Activated T-helper 1 cell treated with anti-CD3 and anti-CD28 coated beads, Interleukin-2, amount 50 U/mL, for 16 hours (primary cell): ENCODE measurements at places on chromosomes 7 and 10.

- DNase-seq, result no peak
Measured at GRCh38 chr7:41501006-41501405, 201.9 kb downstream of the INHBA start.

DNA sequence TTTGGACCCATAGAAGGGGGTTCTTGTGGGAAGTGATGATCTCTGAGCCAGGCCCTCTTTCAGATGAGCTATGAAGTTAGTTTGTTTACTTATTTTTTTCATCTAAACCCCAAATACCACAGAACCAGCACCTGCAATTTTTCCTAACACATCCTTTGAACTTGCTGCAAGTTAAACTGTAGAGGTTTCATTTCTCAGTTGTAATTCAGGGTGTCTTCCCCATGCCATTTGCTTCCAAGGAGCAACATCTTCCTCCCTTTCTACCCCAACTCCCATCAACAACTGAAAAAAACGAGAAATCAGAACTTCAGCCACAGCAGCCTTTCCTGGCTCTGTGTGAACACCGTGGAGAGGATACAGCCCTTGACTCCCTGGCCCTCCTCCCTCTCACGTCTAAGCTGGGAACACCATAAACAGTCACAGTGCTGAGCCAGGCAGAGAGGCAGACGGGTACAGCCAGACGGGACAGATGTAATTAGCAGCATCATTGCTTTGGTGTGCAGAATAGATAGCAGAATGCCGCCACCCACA is 63.6 kb downstream of the RGS10 start:
- DNase-seq, result no peak

GRCh38 chr10:77865580-77866324 is 60.8 kb downstream of the DLG5 start:
- no peak for DNase-seq

- no peak for DNase-seq
Measured at GRCh38 chr10:131892806-131893675, 7.8 kb upstream of the PPP2R2D start.

GRCh38 chr10:98971464-98971863 is 264.2 kb downstream of the HPSE2 start:
- DNase-seq, result no peak

GRCh38 chr10:6787091-6787490 is 207.0 kb upstream of the PRKCQ start:
- no peak for DNase-seq

DNA sequence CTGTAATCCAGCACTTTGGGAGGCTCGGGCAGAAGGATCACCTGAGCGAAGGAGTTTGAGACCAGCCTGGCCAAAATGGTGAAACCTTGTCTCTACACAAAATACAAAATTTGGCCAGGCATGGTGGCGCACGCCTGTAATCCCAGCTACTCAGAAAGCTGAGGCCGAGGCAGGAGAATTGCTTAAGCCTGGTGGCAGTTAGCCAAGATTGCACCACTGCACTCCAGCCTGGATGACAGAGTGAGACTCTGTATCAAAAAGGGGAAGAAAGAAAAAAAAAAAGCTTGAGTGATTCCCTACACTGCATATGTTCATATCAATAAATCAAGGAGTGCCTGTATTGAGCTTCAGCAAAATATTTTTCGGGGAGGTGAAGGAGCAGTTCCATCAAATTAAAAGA is 45.8 kb upstream of the SRRM3 start:
- DNase-seq, result no peak
